ENCODE measurements at places on chromosomes 7 and 10.

- DNase-seq = no peak
Measured at GRCh38 chr7:37249240-37249639, 199.4 kb downstream of the ELMO1 start.

DNA sequence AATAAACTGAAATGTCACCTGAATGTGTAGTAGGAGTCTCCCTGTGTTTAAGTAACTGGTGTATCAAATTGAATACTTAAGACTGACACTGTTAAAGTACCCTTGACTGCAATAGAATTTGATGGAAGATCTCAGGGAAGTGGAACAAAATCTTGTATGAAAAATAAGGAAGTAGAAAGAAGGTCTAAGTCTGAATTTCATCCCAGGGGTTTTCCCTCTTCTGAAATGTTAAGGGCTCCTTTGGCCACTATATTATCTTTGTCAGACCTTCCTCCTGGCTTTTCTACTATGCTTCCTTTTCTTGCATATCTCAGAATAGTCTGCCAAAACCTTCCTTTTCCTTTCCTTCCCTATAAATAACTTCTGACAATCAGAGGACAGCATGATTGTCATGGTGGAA is 59.6 kb downstream of the BLNK start:
- DNase-seq = no peak

- DNase-seq = no peak
Measured at GRCh38 chr7:43232366-43232765, 119.9 kb downstream of the HECW1 start.

DNA sequence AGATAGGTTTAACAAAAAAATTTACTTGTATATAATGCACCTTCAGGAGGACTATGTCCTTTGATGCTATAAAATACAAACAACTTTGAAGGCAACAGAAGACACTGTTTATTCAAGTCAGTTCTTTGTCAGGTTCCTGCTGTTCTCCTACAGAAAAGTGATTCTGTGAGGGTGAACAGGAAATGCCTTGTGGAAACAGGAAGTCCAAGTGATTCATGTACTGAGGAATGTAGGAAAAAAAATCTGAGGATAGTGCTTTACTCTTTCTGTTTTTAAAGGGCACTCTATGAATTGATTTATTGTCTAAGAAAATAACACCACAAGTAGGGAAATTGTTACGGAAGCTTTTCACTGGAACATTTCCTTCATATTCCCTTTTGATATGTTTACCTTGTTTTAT is 171.9 kb downstream of the HDAC9 start:
- no peak for DNase-seq

DNA sequence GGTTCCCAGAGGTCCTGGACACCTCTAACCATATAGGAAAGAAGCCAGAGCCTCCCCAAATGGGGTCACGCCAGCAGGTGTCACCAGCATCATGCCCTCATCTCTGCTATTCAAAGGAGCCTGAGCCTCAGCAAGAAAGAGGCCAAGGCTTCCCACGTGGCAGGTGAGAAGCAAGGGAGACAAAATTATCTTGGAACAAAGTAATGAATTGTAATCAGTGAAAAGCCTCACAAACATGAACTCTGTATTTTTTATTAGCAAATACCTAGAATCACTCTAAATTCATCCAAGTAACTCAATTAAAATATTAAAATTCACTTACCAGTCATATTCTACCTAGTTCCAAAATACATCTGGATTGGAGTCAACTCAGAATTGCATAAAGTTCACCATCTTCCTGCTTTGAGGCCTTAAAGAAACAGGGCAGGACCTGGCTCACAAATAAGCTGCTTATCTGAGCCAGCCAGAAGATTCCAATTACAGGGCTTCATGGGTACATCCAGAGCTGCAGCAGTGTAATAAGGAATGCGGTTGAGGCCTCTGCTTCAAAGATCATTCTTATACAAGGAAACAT is 68.7 kb downstream of the SGMS1 start:
- DNase-seq = peak; percentile 8

DNA sequence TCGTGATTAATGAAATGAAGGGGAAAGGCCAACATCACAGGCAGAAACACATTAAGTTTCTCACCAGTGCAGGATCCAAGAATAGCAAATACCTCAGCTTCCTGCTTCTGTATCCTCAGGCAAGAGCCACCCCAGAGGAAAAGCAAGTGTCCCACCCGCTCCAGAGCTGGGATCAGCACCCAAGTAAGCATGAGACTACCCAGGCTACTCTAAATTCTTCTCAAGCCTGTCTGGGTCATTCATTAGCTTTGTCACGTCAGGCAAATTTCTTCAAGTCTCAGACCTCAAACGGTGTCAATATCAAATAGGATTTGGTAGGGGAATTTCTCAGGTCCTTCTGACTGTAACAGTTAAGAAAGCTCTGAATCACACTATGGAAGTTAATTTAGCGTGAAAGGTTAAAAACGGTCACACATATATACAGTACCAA is 59.0 kb downstream of the GNA12 start:
- DNase-seq = no peak

DNA sequence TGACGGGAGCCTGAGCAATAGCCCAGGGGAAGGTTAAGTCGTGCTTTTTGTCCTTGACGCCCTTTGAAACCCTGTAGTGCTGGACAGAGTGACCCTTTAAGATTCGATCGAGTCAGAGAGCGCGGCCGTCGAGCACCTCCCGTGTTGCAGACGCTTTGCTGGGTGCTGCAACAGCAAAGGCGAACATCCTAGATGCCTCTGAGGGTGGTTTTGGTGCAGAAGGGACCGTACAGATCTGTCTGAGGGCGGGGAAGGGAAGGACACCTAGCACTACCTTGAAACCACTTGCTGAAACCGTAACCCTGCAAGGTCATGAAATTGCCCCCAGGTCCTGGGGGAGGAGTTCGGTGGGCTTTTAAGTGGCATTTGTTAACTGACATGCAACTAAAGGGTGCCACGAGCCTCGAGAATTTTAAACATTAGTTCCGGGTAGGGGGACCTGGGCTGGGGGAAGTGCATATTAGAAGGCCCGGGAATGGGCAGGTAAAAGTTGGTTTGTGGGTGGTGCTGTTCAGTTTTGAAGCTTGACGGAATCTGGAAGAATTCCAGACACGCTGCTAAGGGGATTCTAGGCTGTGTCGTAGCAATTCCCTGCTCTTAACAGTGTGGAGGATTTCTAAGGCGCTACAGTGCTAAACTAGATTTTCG is 786 bp downstream of the ATP5F1C start:
- no peak for DNase-seq

DNA sequence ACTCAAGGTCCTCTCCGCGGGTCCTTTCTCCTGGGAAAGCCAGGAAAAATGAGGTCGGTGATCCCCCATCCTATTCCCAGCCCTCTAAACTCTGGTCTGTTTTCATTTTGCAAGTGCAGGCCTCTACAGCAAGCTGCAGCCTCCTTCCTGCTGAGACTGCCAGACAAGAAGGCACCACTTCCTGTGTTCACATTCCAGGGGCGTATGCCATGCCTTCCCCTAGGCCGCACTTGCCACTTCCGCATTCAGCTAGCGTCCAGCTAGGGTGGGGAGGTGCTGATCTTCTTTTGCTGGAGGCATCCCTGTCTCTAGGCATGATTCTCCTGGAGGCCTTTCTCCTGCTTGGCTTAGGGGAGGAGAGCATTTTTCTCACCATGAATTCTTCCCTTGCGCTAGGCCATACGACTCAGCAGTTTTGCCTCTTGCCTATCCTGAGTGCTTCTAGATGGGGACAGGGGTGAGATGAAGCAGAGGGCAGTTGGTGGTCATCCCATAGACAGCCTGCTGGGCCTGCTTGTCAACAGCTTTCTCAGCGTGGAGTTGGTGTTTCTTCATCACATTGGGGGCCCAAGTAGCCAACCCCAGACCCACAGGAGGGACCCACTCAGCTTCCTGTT is 328.9 kb downstream of the RPS24 start:
- DNase-seq = no peak

DNA sequence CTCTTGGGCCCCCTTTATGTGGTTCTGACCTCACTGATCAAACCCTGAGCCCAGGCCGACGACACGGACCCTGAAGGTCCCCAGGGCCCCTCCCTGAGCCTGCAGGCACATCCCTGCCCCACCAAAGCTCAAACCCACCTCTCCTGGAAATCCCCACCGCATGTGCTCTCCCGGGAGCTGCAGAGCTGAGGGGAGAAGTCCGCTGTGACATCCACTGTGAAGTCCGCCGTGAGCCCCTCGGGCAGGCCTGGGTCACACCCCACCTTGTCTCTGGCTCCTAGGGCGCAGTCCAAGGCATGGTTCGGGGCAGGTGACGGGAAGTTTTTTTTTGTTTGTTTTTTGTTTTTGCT is 100.2 kb downstream of the MICALL2 start:
- no peak for DNase-seq

- DNase-seq = peak; percentile 9
Measured at GRCh38 chr7:97499204-97499603, 232.7 kb upstream of the TAC1 start.
